HT-29 (cell line): ENCODE measurements at places on chromosomes 3 and 15.

DNA sequence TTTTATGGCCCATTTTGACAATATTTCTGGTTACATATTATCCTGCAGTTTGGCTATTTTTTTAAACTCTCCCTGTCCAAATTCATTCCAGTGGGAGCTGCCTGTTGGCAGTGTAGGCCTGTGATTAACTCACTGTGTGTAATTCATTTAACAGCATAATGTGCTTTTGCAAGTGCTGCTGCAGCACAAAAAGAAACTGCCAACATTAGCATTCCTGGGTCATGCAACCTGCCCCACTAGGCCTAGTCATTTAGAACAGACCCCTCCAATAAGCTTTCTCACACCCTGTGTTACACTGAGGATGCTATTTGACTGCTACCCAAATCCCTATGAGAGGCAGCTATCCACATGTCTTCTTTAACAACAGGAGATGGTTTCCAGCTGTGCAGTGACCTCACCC, 251.2 kb upstream of the UBE2E2 start:
- DNase-seq, result no peak

DNA sequence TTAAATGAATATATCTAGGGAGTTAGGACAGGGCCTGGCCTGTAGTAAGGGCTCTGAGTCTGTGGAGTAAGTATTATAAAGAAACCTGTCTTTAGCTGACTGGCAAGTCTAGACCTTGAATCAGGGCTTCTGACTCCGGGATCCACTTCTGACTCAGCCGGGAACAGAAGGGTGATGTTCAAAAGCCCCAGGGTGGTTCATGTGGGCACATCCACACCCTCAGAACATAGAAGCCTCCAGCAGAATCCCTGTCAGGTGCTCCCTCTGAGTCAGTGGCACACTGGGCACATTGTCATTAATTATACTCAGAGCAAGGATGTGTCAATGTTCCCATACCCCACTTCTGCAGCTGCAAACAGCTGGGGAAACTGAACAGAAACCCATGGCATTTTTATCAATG, 26.7 kb upstream of the SNRK start:
- DNase-seq, result no peak

GRCh38 chr3:160052385-160053047, 63.9 kb downstream of the IL12A start:
- DNase-seq, result no peak

DNA sequence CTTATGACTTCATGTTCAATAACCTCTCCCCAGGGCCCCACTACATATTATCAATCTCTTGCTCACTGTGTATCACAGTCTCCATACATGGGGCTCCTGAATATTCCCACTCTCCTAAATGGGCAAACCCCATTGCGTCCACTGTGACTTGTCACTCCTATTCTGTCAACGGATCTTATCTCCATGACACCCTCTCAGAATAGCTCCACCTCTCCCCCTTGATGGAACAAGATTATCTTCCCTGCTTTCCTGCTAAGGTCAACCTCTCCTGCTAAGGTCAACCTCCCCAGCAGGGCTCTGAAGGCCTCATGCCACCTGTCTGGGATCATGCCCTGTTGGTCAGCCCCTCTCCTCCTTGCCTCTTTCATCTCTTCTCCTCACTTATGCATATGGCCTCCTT, 1.8 kb downstream of the CLDN18 start:
- DNase-seq, result no peak

GRCh38 chr15:36251450-36251849, 328.0 kb upstream of the CDIN1 start:
- DNase-seq, result no peak

DNA sequence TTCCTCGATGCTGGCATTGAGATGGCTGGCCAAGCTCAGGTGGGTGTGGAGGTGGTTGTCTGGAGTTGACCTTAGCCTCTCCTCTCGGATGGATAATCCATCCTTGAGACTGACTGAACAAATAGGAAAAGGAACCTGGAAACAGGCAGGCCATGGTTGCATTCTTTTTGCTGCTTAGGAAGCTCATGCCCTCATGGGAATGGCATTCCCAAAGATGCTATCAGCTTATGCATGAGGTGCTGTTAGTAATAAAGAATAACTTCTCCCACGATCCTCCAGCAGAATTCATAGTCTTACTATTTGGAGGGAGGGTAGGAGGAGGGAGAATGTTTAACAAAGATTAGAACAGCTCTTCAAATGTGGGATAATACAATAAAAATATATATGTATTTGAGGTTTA, 303.0 kb upstream of the TPM1 start:
- DNase-seq, result no peak

DNA sequence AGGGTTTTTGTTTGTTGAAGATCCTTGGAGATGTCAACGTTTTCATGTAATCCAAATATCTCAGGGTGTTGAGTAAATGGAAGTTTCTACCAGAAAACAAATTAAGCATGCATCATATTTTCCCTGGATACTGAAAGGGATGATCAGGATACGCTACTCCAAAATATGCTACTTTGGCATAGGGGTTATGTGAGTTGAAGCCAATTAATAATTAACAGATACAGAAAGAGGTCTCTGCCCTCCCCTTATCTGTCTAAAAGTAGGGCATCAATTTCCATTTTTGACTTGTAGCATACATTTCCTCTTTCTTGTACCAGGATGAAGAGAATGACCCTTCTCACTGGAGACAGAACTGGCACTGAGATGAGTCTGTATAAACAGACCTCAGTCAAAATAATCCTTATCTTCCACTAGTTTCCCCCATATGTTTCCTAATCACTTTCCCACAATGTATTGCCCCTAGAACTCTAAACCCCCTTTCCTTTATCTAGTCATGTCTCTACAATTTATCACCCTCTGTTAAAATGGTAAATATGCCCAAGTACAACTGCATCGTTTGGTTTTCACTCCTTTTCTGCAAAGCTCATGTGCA, 17.4 kb upstream of the ASB14 start:
- no peak for DNase-seq

DNA sequence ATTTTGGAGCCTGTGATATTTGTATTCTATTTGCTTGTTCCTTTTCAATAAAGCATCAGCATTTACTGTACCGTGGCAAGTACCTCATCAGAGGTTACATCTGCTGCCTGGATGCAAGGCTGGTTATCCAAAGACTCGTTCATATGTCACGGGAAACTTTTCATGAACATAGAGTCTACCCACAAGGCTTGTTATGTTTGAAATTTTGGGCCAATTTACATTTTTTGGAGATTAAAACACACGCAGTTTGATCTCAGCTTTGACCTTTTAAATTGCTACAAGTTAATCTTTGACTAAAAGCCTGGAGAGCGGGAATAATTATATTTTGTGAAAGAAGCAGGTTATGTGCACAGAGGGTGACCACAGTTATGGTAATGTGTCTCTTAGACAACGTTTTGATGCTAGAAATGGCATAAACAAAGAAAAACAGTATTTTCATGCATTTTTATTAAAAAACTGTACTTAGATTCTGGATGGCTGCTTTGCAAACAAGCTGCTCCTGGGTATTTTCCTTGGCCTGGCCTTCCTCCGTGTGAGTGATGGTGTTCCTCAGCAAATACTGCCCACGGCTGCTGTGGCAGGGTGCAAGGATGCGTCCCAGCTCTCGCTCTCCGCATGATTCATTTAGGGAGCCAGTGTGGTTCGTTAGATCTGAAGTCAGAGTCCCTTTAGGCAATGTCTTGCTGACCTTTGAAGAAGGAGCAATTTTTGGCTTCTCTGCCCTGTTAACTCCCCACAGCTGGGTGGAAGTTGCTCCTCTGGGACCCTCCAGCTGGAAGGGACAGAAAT, 27.1 kb downstream of the CHST2 start:
- no peak for DNase-seq

DNA sequence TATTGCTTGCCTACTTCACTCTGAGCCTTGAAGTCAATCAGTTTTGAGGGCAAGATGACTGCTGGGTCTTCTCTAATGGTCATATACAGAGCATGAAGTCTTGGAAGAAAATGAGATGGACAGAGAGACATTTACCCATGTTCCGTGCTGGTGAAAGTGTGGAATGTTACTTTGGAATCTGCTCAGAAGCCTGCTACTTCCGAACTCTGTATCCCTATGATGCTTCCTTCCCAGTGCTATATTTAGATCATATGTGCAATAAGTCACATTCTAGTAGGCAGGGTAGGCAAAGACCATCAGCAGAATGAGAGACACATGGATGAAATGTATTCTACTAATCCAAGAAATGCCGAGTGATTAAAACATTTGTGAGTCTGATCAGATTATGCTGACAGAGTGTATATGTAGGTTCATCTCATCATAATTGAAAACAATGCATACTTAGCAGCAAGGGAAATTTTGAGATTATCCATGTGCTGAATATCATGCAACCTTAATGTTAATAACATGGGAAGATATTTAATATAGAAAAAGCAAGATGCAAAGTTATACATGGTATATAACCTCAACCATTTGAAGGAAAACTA, 60.5 kb downstream of the RAB7A start:
- no peak for DNase-seq

GRCh38 chr15:83919978-83920510, 266.1 kb downstream of the ADAMTSL3 start:
- no peak for DNase-seq

- DNase-seq, result no peak
Observed at GRCh38 chr15:67183443-67184169, 70.9 kb downstream of the AAGAB start.

- no peak for DNase-seq
Observed at GRCh38 chr3:172238188-172238587, 198.8 kb downstream of the FNDC3B start.

GRCh38 chr3:187750513-187751123, 5.3 kb upstream of the BCL6 start:
- no peak for DNase-seq

DNA sequence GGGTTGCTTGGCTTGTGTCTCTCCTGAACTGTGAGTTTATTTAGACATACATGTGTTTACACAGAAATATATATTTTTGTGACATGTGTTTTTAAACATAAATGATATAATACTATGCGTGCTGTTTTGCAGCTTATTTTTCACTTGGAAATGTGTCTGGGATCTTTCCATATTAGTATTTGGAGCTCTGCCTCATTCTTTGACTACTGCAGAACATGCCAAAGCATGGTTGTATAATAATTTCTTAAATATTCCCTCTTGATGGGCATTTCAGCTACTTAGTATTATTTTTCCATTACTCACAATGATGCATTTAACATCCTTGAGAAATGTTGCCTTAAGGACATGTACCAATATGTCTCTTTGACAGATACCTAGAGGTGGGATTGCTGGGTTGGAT, 19.5 kb downstream of the ANAPC13 start:
- DNase-seq, result no peak

DNA sequence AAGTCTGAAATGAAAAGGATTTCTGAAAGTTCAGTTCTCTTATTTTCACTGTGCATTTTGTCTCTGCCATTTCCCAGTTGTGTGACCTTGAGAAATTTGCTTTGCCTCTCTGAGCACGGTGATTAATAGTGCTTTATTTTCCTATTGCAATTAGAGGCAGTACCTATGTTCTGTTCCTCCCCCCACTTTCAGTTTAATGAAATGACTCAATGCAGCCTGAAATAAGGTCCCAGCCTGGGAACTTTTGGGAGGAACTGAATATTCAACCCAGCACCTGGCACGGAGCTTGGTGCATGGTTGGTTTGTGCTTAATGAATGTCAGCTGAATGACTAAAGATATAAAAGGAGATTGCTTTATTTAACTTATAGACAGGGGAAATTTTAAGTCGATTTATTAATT, 352.6 kb downstream of the PDCD6IP start:
- no peak for DNase-seq

GRCh38 chr3:101143012-101143411, 149.8 kb upstream of the ABI3BP start:
- no peak for DNase-seq
